ENCODE measurements at places on chromosomes 11 and 22.
A peak's percentile ranks its signal among the peaks of the same experiment; 100 is the strongest.

DNA sequence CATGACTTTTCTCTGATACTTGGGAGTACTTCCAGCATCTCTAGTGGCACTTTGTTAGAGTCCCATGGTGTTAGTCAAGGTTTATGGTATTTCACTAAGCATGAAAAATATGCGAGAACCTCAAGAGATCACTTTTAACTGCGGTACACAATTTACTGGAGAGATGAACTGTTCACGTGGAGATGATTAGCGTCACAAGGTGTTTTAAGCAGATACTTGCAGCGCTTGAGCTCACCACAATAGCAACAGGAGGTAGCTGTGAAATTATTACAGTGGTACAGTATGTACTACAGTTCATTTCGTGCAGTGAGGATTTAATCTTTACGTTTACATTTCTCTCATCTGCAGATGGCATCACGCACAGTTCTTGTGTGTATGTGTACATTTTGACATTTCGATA, 4.5 kb downstream of the PARVA start:
- no peak for DNase-seq

- DNase-seq, result no peak
Measured at GRCh38 chr11:45724153-45724552, 58.7 kb upstream of the CHST1 start.

DNA sequence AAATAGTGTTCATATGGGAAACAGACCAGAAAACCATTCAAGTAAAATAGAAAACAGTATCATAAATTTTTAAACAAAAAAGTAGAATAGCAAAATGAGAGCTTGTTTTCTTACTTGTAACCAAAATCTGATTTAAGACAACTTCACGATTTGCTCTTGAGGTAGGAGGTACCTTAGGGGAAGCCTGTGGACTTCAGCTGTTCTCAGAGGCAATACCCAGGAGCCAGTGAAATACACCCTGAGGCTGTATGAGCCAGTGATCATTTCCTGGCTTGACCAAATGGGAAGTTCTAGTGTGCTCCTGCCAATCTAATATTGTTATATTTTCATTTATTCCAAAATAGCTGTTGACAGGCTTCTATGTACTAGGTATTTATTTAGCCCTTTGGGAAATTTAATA, 104.8 kb downstream of the ARHGAP42 start:
- DNase-seq, result no peak

- no peak for DNase-seq
Measured at GRCh38 chr11:30487200-30487898, 98.8 kb downstream of the MPPED2 start.

DNA sequence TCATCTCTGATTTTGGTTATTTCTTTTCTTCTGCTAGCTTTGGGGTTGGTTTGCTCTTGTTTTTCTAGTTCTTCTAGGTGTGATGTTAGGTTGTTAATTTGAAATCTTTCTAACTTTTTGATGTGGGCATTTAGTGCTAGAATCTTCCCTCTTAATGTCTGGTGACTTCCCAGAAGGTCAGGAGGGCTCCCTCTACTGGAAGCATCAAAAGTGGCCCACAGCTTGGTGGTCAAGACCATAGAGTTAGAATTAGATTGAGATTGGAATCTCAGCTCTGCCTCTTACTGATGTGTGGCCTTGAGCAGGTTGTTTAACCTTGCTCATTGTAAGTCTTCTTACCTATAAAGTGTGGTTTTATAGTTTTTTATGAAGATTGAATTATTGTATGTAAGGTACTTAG, 99.3 kb downstream of the FDX1 start:
- no peak for DNase-seq

- no peak for DNase-seq
Measured at GRCh38 chr11:124081483-124081882, 33.8 kb upstream of the VWA5A start.

- DNase-seq, result no peak
Measured at GRCh38 chr11:8267280-8267679, 3.6 kb upstream of the LMO1 start.

- no peak for DNase-seq
Measured at GRCh38 chr22:21587803-21588611, 20.5 kb downstream of the UBE2L3 start.

- DNase-seq, result no peak
Measured at GRCh38 chr11:35404388-35404775, 15.0 kb downstream of the SLC1A2 start.

DNA sequence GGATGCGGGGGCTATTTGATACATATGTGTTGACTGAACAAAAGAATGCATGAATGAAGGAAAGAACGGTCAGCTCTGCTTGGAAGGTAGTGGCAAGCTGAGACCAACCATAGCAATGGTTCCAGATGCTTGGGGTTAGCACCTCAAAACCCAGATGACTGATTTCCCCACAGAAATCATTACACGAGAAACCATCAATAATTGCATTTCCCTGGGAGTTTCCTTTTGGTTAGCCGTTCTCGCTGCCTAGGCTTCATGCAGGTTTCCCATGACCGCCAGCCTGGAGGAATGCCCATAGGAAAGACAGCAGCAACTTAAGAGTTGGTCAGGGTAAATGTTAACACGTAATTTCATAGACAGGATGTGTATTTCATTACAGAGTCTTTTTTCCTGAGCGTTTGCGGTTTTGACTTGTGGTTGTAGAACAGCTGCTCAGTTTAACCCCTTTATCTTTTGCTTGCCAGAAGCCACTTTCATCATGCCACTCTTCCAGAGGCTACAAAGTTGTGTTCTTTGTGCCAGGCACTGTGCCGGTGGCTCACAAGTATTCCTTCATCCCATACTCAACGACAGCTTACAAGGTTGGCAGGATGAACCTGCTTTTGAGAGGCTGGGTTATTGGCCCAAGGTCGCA, 2.8 kb downstream of the IL17RA start:
- peak; percentile 10 for DNase-seq

GRCh38 chr11:130762638-130763037, 153.6 kb downstream of the SNX19 start:
- no peak for DNase-seq

DNA sequence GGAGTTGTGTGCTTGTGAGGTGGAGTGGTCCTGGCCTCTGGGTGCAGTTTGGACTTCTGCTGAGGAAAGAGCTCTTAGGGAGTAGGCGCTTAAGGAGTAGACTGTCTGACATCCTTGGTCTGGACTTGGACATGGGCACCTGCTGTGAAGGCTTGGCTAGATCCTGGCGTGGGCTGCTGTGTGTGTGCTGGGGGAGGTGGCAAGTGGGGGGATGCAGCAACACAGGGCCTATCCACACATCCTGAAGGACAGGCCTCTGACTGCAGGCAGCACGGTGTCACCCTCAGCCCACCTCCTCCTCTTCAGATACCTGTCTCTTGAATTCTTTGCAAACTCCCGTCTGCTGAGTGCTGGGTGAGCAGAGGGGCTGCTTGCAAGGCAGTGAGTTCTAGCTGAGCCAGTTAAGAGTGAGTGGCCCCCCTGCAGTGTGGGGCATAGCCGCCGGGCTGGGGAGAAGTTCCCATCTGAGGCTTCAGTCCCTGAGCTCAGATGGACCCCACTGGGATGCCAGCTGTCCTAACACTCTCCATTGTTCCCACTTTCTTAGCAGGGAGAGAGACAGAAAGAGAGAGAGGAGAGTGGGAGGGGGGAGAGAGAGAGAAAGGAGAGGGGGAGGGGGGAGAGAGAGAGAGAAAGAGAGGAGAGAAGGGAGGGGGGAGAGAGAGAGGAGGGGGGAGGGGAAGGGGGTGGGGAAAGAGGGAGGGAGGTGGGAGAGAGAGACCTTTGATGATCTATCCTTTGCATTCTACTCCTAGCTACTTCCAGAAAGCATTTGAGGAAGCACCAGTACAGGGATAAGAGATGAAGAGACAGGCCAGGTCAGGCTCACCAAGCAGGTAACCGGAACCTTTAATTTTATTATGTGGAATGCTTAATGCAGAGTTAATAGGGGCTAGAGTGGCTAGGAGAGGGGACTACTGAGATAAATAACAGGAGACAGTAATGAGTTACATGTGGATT, 12.6 kb downstream of the SOX10 start:
- DNase-seq, result no peak

GRCh38 chr11:75790986-75791385, 22.4 kb downstream of the DGAT2 start:
- DNase-seq, result no peak

DNA sequence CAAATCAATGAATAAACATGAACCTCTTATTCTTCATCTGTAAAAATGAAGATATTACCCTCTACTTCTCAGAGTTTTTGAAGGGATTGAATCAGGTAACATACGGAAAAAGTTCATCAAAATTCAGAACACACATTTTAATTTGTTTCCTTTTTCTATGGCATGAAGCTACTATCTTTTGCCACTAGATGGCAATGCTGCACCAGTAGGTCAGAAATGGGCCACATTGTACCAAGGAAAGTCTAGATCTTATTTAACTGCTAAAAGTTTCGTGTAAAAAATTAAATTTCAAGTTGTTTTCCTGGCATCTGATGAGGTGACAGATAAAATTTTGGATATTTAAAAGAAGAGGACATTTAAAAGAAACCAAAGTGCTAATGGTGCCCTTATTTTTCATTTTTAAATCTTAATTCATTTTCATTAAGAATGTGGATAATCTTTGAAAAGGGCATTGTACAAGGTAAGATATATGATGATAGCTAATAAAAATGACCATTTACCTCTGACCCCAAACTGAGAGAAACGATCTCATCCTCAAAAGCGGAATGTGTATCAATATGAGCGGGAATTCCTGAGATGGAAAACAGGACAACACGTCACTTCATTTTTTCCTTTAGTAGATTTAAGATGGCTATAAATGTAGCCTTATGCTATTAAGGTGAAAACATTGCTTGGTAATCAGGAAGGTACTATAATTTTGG, 16.1 kb downstream of the ALKBH8 start:
- peak; percentile 27 for DNase-seq

- DNase-seq, result no peak
Measured at GRCh38 chr11:121773076-121773475, 320.3 kb upstream of the SORL1-AS1 start.

DNA sequence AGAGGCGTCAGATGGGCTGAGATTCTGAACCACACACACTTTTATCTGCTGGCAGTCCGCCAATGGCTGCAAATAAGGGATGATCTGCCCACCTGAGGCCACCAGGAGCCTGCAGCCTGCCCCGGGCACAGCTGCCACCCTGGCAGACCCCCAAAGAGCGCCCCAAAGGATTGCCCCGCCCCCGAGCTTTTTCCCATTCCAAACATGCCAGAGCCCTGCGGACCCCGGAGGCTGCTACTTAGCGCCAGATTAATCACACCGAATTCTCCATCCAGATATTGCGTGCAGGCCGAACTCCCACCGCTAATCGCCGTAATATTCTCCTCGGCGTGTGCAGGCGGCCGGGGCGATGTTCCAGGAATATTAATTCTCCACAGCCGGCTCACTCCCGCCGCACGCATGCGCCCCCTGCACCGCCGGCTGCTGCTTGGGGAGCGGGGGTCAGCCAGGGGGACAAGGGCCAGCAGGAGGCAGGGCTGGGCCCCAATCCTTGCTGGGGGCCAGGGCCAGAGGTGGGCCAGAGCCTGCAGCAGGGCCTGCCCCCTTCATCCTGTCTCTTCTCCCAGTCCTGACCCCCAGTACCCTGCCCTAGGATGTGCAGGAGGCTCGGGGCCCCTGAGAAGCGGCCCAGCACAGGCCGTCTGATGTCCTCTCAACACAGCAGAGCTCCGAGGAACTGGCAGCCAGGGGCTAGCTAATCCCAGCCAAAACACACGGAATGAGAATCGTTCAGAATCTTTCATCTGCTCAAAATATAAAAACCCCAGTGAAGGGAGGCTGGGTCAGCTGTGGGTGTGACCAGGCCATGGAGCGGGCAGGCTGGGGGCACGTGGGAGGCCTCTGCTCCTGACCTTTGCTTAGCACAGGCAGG, 19.5 kb upstream of the TCF20 start:
- DNase-seq, result no peak

DNA sequence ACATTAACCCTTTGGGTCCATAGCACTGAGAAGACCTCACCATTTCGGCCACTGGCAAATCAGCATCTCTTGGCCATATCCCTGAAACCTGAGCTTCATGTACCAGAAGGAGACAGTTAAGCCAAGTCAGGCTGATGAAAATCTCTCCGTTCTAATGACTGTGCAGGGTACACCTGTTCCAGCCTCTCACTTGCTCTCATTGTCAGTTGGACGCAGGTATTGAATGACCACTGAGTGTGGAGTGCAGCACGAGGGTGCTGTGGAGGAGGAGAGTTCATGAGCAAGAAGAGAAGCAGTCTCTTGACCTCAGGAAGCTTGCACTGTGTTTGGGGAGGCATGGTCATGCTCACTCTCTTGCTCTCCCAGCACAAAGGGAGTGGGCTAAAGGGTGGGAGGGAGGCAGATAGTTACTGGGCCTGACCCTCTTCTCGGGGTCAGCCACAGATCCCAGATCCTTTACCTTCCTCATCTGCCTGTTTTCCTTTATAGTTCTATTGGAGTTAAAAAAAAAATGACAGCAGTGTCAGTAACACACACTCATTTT, 65.2 kb downstream of the ZBTB16 start:
- no peak for DNase-seq

GRCh38 chr11:122617297-122617696, 38.2 kb upstream of the UBASH3B start:
- no peak for DNase-seq

DNA sequence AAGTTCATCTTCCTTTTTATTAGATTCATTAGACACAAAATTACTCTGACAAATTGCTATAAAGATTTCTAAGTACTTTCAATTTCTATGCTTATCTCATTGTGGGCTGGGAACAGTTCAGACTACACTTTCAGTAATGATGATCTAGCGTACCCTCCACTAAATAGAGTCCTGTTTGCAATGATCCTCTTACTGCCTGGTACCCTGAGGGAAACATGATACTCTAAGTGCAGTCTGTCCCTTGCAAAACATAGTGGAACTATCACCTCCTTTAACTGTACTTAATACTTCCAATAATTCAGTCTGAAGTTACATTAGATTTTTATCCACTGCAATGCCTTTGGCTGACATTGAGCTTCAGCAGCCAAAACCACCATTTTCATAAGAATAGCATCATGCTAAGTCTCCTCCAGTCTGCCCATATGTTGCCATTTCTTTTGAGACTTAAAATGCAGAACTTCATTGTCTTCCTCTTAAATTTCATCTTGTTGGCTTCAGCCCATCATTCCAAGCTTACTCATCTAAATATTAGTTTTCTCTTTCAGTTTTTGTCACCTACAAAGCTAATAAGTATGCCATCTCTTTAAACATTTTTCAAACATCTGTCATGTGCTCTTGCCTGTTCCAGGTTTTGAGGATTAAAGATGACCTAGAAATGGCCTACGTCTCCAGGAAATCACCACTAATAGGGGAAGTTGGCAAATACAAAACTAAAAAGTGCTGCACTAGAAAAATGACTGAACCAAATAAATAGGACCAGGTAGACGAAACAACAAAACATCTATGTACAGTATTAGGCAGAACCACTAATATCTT, 55.5 kb downstream of the PAK1 start:
- no peak for DNase-seq

- no peak for DNase-seq
Measured at GRCh38 chr22:43042101-43042780, 27.3 kb upstream of the PACSIN2 start.
